GM13976 (cell line): ENCODE measurements at places on chromosomes 7 and 10.

DNA sequence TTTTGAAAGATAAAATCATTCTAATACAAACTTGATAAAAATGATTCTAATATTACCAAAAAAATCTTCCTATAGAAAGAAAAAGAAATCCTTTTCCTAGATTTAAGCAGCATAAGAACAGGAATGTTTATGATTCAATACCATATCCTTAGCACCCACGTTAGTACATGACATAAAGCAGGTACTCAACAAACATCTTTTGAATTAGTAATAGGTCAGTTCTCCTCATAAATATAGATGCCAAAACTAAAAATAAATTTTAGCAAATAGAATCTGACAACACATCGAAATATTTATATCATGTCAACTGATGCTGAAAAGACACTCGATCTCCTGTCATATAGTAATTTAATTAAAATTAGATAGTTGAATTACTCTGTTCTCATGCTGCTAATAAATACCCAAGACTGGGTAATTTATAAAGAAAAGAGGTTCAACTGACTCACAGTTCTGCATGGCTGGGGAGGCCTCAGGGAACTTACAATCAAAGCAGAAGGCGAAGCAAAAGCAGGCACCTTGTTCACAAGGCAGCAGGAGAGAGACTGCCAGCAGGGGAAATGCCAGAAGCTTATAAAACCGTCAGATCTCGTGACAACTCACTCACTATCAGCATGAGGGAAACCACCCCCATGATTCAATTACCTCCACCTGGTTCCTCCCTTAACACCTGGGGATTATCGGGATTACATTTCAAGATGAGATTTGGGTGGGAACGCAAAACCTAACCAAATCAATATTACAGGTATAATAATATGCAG lies 191.8 kb downstream of the HTR7 start:
- no peak for DNase-seq

DNA sequence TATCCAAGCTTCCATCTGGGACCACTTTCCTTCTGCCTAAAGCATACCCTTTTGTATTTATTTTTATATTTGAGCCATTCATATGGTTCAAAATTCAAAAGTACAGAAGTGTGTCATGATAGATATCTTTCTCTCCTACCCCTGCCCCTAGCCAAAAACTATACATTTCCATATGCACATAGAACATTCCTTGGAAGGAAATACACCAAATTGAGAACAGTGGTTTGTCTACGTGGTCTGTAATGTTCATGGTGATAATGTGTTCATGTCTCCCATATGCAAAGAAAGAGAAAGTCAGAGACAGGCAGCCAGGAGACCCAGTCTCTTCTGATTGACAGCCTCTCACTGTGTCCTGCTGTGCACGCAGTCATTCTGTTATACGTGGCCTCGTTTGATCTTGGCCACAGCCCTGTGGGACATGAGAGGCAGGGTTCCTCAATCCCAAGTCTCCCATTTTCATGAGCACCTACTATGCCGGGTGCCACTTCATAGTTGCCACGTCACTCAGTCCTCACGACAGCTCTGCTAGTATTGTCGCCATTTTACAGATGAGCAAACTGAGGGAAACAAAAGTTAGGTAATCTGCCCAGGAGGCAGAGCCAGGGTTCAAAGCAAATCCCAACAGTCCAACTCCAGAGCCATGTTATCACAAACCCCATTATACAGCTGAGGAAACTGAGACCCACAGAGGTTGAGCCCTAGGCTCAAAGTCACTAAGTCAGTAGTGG lies 8.0 kb upstream of the CDH23 start:
- DNase-seq = no peak

DNA sequence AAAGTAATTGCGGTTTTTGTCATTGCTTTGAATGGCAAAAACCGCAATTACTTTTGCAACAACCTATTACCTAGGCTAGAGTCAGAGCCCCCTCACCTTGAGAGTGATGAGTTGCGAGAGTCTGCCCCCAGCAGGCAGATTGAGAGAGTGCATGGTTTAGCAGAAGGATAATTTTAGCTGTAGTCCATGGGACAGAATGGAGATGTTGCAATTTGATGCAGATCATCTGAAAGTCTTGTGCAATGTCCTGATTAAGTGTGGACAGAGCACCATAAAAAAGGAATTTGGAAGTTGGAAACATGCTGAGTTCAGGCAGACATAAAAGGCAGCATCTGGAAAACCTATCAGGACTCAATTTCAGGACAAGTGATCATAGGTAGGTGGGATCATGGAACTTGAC lies 48.7 kb downstream of the GPR141 start:
- peak; percentile 60 for DNase-seq

DNA sequence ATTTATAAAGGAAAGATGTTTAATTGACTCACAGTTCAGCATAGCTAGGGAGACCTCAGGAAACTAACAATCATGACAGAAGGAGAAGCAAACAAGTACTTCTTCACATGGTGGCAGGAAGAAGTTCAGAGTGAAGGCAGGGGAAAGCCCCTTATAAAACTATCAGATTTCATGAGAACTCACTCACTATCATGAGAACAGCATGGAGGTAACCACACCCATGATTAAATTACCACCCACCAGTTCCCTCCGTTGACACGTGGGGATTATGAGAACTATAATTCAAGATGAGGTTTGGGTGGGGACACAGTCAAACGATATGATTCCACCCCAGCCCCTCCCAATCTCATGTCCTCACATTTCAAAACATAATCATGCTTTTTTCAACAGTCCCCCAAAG lies 124.2 kb upstream of the PCGF5 start:
- no peak for DNase-seq

- no peak for DNase-seq
These were observed 20.6 kb upstream of the GDI2 start for GRCh38 chr10:5833814-5834213.

GRCh38 chr7:129525225-129525862 lies 23.0 kb downstream of the SMKR1 start:
- DNase-seq = no peak

DNA sequence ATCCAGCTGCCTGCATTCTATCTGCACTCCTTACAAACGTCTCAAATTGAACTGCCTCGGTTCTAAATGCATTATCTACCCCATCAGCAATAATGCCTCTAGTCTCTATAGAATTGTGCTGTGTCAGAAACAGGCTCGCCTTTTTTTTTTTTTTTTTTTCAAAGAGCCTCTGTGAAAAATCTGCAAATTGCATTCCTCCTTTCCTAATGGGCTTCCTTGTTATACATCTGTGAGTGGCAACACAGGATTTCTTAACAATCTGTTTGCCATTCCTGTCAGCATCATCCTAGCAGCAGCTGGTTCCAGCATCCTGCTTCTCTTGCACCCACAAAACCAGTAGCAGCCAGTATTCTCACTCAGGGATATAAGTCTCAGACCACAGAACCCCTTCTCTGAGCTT lies 413.5 kb upstream of the SEMA3D start:
- DNase-seq = no peak
